ENCODE measurements at places on chromosomes 16 and 17.
A peak's percentile ranks its signal among the peaks of the same experiment; 100 is the strongest.

GRCh38 chr16:25106567-25107465 lies 4.7 kb upstream of the LCMT1 start:
- DNase-seq: peak; percentile 79

- DNase-seq: peak; percentile 55
Measured at GRCh38 chr16:1152651-1153259, at the start of gene CACNA1H. Gene CACNA1H (plus strand): TSS chr16:1153106. CDS start chr16:1153738, 632 bp downstream.

GRCh38 chr16:57508035-57508425 lies 21.7 kb upstream of the DOK4 start:
- no peak for DNase-seq

DNA sequence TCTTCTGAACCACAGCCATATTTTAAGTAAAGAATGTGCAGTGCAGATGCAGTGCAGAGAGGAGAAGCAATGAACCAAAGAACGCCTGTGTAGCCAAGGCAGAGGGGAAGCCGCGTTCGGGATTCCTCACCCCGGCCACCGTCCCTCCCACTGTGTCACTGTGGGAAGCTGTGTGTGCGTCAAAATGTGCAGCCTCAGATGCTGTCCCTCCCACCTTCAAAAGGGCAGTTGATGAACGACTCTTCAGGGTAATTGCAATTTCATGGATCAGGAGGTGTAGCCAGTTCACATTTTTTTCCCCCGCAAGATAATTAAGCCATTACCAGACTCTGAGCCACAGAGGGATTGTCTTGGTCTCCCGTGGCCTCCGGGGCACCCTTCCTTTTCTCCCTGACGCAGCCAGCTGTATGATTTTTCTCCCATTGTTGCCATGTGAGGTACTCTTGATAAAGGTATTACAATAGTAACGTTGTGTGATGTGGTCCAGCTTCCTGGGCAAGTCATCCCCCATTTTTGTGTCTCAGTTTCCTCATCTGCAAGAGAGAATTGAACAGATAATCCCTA lies 190.0 kb downstream of the FOXL1 start:
- DNase-seq: no peak

DNA sequence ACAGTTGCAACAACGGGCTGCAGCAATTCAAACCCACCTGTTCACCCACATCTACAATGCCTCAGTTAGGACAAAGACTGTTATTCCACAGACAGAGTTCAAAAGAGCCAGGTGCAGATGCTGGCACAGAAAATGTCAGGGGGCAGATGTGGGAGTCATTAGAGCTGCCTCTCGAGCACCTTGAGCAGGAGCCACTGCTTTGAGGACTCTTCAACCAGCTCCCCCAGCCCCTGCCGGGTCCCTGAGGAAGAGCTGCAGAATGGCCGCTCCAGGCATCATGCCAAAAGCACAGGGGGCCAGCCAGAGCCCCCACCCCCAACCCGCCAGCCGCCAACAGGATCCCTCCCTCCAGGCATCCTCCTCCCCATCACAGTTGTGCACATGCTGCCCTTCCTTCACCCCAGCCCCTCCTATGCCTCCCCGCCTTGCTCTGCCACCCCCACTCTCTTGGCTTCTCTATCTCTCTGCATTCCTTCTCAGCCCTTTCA lies 20.8 kb downstream of the C17orf67 start:
- DNase-seq: no peak

GRCh38 chr16:85629326-85629725 lies 16.2 kb downstream of the GSE1 start:
- DNase-seq: no peak

GRCh38 chr17:62601471-62601870 lies 26.0 kb upstream of the MRC2 start:
- no peak for DNase-seq

- DNase-seq: no peak
Measured at GRCh38 chr16:86229866-86230656, 280.3 kb upstream of the FOXF1 start.

GRCh38 chr16:70433458-70434103 lies 5.3 kb downstream of the ST3GAL2 start:
- DNase-seq: no peak

DNA sequence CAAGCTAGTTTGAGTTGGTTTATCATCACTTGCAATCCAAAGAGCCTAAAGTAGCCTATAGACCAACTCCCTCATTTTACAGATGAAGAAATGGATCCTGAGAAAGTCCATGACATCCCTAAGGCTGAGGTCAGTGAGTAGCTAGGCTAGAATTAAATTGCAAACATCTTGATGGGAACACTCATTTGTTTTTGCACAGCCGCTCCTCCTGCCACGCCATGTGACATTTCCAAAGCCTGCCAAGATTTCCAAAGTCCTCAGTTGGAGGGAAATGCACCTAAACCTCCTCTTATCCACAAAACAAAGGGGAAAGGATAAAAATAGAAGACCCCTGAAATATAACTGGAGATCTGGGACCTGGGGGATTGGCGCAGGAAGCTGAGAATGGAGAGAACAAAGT lies 15.0 kb downstream of the TMEM92 start:
- DNase-seq: no peak

- DNase-seq: no peak
Measured at GRCh38 chr16:10581507-10581906, 1.1 kb upstream of the EMP2 start.

GRCh38 chr16:3321816-3322215 lies 16.5 kb downstream of the ZNF75A start:
- no peak for DNase-seq

GRCh38 chr17:51948128-51948527 lies 210.4 kb downstream of the CA10 start:
- no peak for DNase-seq

DNA sequence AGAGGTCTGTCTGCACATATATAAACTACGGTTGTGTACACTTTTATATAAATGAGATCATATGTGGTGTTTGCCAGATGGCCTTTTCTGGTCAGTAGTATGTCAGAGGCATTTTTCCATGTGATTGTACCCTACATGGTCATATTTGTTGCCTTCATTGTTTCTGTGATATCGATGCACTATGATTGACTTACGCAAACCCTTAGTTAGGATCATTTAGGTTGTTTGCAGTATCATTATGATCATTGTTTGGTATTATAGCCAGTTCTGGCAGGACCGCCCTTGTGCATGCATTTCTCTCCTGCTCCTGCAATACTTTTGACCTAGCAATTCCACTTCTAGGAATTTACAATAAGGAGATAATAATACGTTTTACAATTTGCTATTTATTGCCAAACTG lies 169.1 kb downstream of the MSI2 start:
- DNase-seq: no peak

- DNase-seq: no peak
Measured at GRCh38 chr17:50064253-50065001, 8.5 kb downstream of the ITGA3 start.

- no peak for DNase-seq
Measured at GRCh38 chr16:48971571-48972077, 310.0 kb downstream of the CBLN1 start.

DNA sequence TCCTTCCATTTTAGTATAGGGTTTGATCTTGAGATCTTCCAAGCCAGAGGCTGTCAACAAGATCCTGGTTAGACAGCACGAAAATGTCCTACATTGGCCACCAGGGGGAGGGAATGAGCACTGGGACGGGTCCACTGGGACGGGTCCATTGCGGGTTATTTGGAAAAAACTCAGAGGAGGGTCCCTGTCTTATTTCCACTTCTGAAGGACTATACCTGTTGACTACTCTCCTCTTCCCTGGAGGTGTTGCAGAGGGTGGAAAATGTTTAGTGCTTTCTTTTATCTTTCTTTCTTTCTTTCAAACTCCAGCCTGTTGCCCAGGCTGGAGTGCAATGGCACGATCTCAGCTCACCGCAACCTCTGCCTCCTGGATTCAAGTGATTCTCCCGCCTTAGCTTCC lies 2.5 kb downstream of the TTLL6 start:
- DNase-seq: peak; percentile 64

- no peak for DNase-seq
Measured at GRCh38 chr17:2872282-2872681, 76.0 kb downstream of the RAP1GAP2 start.

DNA sequence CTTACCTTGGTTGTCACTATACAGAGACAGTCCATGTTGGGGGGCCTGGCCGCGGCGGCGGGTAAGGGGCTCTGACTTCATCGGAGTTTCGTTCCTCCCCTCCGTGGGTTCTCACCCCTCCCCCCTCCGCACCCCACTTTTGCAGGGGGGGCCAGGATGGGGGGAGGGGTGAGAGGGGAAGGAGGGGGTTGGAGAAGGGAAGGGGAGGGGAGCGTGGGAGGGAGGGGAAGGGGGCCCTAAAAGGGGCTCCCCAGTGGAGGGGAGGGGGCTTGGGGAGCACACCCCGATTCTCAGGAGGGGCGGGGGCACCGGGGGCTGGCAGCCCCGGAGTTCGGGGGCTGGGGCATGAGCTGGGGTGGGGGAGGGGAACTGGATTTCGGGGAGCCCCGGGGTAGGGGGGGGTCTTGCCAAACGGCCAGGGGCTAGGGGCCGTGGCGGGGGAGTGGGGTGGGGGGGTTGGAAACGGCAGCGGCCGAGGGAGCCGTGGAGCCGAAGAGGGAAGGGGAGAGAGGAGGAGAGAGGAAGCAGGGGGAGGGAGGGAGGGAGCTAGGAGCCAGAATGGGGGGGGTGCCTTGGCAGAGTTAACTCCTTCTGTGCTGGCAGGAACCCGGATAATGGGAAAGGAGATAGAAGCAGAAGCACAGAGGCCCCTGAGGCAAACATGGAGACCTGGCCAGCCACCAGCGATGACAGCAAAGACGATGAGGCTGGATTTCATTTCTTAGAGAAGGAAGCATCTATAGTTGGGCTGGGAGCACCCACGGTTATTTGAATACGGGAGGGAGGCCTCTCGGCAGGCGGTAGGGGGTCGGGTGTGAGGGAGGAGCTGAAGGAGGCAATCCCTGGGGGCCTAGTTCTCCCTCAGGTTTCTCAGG lies 2.3 kb downstream of the DLG4 start:
- no peak for DNase-seq

DNA sequence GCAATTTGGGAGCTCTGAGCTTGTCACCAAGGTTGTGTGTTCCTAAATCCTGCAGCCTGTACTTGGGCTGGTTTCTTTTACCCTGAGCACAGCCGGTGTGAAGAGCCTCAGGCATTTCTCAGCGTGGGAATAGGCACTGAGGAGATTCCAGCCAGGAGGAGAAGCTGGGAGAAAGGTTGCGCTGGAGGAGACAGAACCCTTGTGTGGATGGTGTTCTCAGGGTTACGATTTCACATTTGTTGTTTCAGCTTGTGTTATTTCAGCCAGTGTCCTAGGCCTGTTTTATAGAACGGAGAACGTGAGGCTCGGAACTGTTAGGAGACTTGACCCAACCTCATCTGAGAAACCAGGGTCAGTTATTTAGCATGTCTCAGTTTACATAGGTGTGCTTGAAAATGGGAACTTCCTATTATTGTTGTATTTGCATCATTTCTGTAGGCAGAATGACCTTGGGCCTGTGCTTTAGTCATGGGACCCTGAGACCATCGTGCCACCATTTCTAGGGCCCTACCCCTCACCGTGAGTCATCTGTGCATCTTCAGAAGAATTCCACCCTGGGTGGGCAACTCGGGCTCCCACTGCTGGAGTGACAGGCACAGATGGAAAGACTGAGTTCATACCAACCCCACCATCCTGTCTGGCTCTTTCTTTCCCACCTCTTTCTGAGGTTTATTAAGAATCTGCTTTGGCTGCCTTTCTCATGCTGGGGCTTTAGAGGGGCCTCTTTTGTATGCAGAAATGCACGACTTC lies 134.9 kb downstream of the MSI2 start:
- no peak for DNase-seq

DNA sequence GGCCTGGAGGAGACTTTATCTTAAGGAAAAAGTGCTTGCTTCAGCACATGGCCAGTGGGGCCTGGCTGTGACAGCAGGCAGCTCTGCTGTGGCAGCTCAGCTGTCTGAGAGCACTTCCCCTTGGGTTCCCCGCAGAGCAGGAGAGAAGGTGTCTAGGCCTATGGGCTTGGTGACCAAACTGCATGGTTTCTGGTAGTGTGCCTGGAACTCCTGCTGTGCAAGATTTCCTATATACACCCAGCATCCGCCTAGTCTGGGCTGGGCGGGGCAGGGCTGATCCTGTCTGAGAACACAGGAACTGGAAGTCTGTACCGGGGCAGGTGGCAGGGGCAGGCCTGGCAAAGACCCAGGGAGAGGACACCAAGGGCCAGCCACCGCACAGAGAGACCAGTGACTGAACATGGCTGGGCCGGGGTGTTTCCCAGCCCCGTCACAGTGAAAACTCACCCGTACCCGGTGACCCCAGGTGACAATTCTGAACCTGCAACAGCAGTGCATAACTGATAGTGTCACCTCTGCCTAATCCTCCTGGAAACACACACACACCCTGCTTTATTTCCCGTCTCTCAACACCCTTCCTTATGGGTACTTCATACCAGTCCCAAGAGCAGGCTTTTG lies 39.3 kb downstream of the CHD9 start:
- DNase-seq: peak; percentile 9

GRCh38 chr17:58710948-58711552 lies 18.6 kb downstream of the RAD51C start:
- peak; percentile 18 for DNase-seq

- DNase-seq: no peak
Measured at GRCh38 chr16:85465328-85466303, 147.5 kb upstream of the GSE1 start.

- no peak for DNase-seq
Measured at GRCh38 chr17:66002063-66002585, 189.8 kb downstream of the CEP112 start.

DNA sequence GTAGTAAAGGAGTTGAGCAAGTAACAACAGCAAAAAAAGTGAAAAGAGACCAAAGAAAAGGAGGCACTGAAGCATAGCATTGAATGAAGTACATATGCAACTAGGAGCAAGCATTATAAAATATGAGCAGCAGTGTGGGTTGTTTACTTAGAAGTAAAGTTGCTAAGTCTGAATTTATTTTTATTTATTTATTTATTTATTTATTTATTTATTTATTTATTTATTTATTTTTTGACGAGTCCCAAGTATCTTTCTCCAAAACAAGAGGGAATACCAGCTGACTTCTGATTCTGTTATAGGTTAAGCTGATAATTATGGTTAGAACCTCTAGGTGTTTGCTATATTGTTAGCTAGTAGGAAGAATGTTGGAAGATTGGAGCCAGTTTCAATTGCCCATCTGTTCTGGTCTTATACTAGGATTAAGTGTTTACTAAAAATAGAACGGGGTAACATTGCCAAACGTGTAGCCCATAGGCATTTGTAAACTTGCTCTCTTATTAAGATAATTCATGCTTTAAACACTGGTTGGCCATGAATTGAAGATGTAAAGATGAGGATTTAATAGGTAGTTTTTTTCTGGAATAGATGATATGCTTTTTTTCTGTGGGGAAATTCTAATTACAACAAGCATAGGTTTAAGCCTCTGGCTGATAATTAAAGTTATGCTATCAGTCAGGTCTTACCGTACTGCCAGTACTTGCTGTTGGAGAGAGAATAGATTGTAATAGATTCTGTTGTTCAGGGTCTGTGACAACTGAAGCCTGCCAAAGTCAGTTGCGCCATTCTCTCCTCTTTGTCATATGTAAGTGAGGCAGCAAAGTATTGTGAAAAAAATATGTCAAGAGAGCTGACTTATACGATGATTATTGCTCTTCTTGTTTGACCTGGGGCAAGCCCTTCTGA lies 66.7 kb downstream of the PPM1E start:
- DNase-seq: no peak

Measured in activated naive CD4-positive, alpha-beta T cell treated with Interleukin-2 at 50 U/mL for 16 hours (primary cell).